ENCODE measurements at places on chromosomes 5 and 9. TPM values are rescaled to one million over a fixed set of nuclear protein-coding genes. Genes with fewer than 3 reads are reported as not detected.

DNA sequence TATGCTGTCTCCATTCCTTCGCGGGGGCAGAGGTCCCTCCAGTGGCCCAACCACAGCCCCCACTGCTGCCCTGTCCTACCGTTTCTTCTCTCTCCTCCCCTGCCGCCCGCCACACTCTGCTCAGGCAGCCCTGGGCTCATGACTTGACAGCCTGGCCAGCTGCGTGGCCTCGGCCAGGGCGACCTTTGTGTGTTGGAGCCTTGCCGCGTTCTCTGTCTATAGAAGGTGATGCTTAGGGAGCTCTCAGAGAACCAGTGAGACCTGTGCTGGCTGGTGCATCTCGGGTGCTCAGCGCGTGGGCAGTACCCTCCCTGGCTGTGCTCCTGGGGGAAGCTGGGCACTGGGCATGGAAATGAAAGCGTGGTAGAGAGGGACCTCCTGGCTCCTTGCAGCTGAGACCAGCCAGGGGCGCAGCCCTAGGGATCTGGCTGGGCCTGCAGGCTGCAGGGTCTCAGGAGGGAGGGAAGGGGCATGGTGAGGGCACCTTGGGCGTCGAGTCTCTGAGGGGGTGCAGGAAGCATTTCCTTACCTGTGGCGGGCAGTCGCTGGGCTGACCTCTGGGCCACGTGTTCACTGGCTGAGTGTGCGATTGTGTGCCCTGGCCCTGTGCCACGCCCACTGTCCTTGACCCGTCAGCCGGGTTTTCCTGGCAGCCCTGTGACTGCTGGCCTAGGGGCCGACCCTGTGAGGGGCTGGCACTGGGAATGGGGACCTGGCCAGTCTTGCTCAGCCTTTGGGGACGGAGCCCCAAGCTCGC lies 50.3 kb downstream of the RXRA start:
- DNase-seq, result peak; percentile 73
- no peaks in the 10 kb centered on the region for H3K36me3 ChIP-seq
- peaks cover 57% of the 10 kb centered on the region for H3K4me1 ChIP-seq
- peak overlapping the region; percentile 78 for H3K27ac ChIP-seq

DNA sequence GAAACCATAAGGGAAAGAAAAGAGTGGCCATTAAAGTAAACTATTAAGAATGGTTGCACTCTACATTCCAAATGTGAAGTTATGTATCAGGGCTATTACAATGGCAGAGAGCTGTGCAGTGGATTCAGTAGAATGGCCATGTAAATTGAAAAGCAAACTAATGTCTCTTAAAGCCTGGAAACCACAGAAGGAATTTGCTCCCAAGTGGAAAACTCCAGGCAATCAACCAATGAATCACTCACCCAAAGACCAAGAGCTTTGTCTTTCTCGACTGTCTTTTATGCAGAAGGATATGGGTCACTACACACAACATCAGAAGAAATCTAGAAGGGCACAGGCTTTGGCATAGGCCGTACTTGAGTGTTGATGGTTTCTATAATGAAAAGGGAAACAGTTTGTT lies 114.9 kb downstream of the TLE1 start:
- H3K27ac ChIP-seq, result no peak overlapping the region
- no peaks in the 10 kb centered on the region for H3K4me1 ChIP-seq

Gene OMD
- total RNA-seq, result 0.95 TPM

DNA sequence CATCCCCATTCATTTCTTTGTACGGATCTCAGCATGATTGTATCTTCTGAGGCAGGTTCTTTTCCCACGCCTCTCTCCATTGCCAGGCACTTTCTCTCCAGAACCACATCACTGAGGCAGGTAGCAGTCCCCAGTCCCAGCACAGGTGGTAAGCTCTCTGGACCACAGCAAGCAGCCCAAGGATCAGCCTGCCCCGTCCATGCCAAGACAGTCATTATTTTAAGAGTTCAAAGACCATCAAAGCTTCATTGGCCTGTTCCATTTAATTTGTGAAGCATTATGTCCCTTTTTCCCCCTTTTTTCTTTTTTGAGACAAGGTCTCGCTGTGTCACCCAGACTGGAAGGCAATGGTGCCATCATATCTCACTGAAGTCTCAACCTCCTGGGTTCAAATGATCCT lies 171.7 kb downstream of the AUH start:
- no peak overlapping the region for H3K4me3 ChIP-seq
- H3K27ac ChIP-seq, result no peak overlapping the region
- no peak for DNase-seq
- H3K4me1 ChIP-seq, result peaks cover 21% of the 10 kb centered on the region
- no peaks in the 10 kb centered on the region for H3K36me3 ChIP-seq
